ENCODE measurements at places on chromosomes 2 and 18. TPM values are rescaled to one million over a fixed set of nuclear protein-coding genes. Genes with fewer than 3 reads are reported as not detected.

- no peak for DNase-seq
- no peaks in the 10 kb centered on the region for H3K4me1 ChIP-seq
- no peaks in the 10 kb centered on the region for H3K27me3 ChIP-seq
- H3K27ac ChIP-seq, result no peak overlapping the region
- H3K36me3 ChIP-seq, result no peaks in the 10 kb centered on the region
- no peak overlapping the region for H3K4me3 ChIP-seq
Observed at GRCh38 chr2:176999301-176999700, 213.3 kb upstream of the HNRNPA3 start.

GRCh38 chr2:177586154-177586553, 193.6 kb downstream of the AGPS start:
- no peaks in the 10 kb centered on the region for H3K27me3 ChIP-seq
- H3K36me3 ChIP-seq, result no peaks in the 10 kb centered on the region
- H3K27ac ChIP-seq, result peak overlapping the region; percentile 68
- H3K4me3 ChIP-seq, result no peak overlapping the region
- peaks cover 20% of the 10 kb centered on the region for H3K4me1 ChIP-seq

DNA sequence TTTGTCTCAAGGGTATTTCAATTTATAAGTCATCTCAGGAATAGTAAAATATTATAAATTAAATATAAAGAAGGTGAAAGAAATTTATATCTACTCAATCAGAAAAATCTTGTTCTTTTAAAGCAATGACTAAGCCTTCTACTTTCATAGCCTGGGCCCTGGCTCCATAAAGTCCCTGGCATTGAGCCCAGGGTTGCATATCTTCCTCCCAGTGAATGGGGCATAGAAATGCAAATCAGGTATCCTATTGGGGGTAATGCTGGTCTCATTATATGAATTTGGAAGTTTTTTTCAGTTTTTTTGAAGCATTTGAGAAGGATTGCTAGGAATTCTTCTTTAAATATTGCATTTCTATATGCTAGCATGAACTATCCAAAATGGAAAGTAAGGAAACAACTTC, 73.9 kb upstream of the MC2R start:
- no peaks in the 10 kb centered on the region for H3K36me3 ChIP-seq
- DNase-seq, result no peak
- no peak overlapping the region for H3K4me3 ChIP-seq
- H3K27ac ChIP-seq, result no peak overlapping the region
- H3K4me1 ChIP-seq, result no peaks in the 10 kb centered on the region
- no peaks in the 10 kb centered on the region for H3K27me3 ChIP-seq

Gene NEU2
- total RNA-seq, result not detected

Gene TCF7L1
- total RNA-seq, result 3.1 TPM

Data from sigmoid colon (tissue), 7 donors.